Femur (tissue), 1 donor: ENCODE measurements at places on chromosomes 2 and 18.

- DNase-seq = no peak
These were observed 170.1 kb upstream of the KYNU start for GRCh38 chr2:142707318-142707717.

DNA sequence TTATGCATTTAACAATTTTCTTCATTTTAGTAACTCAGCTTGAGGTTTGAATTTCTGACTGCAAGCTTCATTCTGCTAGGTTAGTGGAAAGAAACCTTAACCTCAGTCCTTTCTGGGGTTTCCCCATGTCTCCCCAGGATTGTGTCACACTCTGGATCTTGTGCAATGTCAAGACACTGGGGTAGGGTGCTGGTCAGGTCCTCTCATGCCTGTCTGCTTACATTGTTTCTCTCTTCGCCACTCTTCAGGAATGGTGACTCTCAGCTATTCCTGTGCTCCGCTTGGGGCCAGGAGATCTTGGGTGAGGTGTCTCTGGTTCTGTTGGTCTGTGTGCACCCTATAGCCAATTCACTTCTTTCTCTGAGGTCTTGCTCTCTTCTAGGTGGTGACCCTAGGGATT is 23.9 kb downstream of the CTLA4 start:
- DNase-seq = peak; percentile 32

DNA sequence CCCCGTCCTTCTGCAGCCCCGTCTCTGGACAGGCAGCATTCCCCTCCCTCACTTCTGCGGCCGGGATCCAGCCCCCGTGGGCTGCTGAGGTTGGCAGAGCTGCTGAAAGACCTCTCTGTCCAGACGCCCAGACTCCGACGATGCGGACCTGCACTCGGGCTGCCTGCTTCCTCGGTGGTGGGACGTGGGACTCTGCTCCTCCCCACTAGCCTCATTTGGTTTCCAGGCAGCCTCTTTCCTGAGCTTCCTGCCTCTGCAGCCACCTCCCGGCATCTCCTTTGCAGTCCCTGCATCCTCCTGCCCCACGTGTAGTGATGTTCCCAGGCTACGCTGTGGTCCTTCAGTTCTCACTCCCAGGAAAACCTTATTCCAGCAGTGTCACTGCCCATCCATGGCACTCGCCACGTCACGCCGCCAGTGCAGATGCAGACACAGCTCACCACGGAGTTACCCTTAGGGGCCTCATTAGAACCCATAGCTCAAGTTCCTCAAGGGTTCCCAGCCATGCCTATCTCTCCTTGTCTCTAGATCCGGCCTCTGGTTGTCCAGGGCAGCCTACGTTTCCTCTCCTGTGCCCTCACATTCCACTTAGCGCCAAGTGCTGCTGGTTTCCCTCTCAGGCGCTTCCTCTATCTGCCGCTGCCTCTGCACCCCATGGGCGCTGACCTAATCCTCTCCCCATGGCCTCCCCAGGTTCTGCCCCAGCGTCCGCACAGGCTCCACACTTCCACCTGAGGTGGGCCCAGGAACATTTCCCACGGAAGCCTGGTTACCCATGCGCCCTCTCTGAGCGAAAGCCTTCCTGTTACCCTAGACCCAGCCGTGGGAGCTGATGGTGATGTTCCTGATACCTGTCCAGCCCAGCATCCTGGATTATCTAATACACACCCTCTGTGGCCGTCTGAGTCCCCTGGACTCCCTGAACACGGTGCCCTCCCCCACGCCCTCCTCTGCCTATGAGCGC is 318.3 kb upstream of the MYT1L start:
- no peak for DNase-seq

DNA sequence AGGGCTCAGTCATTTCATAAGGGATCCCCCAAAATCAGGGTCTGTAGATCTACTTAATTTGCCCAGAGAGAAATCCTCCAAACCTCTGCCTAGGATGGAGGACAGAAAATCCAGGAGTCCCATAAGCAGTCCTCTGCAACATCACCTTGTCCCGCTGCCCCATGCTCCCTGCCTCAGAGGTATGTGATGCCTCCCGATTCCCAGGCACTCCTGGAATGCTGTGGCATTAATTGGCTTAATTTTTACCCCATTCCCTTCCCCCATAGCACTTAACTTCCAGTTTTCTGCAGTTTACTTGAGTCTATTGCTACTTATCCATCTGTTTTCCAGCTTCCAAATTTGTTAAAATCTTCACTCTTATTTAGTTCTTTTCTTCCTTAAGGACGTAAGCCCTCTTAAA is 91.6 kb upstream of the TSPYL6 start:
- DNase-seq = no peak

GRCh38 chr2:203360833-203361430 is 32.7 kb downstream of the ABI2 start:
- no peak for DNase-seq

DNA sequence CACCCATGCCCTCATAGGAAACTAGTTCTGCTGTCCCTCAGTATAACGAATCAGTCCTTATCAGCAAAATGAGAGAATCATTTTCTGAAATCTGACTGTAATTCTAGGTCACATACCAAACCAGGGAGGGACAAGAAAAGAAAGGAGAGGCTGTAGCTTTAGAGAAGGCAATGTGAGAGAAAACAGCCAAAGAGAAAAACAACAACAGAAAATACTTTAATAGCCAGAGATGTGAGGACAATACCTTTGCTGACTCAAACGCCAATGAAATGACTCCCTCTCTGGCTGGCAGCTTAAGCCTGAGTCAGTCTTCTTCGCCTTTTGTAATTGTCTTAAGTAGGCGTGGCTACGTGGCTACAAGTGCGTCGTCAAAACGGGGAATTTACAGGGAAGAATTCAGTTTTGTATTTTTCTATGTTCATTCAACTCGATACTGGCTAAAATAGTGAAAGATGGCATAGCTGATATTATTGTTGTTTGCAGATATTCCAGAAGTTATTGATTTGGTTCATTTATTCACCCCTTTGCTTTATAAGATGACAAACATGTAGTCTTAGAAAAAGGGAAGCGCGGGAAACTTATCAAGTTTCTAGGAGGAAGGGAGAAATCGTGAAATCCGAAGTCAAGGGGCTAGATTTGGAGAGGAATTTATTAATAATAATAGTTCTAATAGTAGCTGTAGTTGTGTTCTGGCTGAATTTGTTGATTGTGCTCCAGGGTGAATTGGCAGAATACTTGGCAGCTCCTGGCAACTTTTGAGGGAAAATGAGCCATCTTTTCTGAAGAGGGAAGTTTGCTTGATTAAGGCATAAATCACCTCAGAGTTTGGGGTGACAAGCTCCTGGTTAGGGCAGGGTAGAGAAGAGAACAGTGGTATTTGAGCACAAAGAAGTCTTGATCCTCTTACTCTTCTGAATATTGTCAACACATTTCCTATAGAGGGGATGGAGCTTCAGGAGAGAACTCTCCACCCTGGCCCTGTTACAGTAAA is at the start of gene IL1A:
IL1A (minus strand) TSS at position 295 of the 991 bp plus-strand sequence. CDS start 723 bp downstream, outside the sequence.
- no peak for DNase-seq

DNA sequence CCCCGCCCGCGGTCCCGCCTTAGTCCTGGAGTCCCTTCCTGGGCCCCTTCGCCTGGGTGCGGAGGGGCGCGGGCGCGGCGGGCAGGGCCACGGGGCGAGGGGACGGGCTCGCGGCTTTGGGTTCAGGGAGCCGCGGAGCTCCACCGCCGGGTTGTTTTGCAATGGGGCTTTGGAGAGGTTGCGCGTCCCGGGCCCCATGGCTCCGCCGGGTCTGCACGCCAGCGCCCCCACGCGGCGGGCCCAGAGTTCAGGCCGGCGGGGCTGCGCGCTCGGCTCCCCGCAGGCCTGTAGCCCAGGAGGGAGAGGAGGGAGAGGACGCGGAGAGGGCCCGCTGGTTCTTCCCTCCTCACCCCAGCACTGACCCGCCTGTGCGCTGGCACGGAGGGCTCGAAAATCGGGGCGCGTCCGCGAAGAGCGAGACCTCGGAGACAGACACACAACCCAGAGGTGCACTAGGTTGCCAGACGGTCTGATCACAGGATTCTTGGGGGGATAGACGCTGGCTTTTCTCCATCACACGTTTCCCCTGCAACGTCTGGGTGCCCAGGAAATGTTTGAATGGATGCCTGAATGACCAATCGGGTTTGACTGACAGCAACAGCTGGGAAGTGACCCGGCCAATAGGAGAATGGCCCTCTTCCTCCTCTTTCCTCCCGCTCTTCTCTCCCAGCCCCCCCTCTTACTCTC is 4.9 kb upstream of the SIX2 start:
- peak; percentile 83 for DNase-seq

DNA sequence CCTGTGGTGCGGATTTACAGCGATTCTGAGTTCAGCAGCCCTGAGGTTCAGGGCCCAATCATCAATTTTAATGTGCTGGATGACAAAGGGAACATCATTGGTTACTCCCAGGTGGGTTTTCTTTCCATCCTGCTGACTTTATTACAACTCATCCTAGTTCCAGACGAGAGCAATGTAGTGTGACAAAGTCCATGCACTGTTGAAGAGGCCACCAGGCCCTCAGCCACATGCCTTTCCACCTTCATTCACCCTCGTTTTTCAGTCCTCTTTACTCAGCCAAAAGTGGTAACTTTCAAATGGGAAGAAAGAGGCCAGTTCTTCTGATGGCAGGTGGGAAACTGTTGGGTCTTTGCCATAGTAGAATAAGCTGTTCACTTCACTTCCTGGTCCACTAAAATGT is 17.9 kb downstream of the MOCOS start:
- DNase-seq = no peak

- no peak for DNase-seq
These were observed 12.8 kb upstream of the GBX2 start for GRCh38 chr2:236180831-236181453.

GRCh38 chr2:214395040-214395439 is 15.8 kb upstream of the VWC2L start:
- no peak for DNase-seq
